ENCODE measurements at places on chromosomes 12 and 14. TPM values are rescaled to one million over a fixed set of nuclear protein-coding genes. Genes with fewer than 3 reads are reported as not detected.
A peak's percentile ranks its signal among the peaks of the same experiment; 100 is the strongest.

DNA sequence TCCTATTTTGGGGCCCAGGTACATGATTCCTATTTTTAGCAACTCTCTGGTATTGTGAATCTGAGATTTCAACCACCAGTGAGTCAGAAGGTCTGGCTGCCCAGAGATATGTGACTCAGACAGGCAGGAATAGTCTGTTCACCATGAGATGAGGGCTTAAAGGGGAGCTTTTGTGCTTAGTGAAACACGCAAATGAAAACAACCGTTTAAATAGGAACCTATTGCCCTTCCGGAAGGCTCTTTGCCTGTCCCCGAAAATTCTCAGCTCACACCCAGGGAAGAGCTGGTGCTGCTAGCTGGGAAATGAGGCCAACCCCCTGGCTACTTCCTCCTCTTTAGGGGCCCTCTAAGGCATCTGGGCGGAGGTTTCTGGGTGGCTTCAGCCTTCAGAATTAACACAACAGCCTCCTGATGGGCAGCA lies 283.6 kb downstream of the CACNA1C start:
- peak overlapping the region; percentile 79 for H3K27ac ChIP-seq
- no peak overlapping the region for H3K4me3 ChIP-seq
- no peaks in the 10 kb centered on the region for H3K27me3 ChIP-seq
- H3K36me3 ChIP-seq: no peaks in the 10 kb centered on the region
- no peaks in the 10 kb centered on the region for H3K4me1 ChIP-seq
- DNase-seq: peak; percentile 28

- DNase-seq: no peak
- H3K4me3 ChIP-seq: peak overlapping the region; percentile 12
- peaks cover 14% of the 10 kb centered on the region for H3K27me3 ChIP-seq
- H3K36me3 ChIP-seq: no peaks in the 10 kb centered on the region
- peaks cover 75% of the 10 kb centered on the region for H3K4me1 ChIP-seq
- H3K27ac ChIP-seq: peak overlapping the region; percentile 89
Measured at GRCh38 chr12:54046809-54047159, 6.9 kb upstream of the HOXC4 start.

DNA sequence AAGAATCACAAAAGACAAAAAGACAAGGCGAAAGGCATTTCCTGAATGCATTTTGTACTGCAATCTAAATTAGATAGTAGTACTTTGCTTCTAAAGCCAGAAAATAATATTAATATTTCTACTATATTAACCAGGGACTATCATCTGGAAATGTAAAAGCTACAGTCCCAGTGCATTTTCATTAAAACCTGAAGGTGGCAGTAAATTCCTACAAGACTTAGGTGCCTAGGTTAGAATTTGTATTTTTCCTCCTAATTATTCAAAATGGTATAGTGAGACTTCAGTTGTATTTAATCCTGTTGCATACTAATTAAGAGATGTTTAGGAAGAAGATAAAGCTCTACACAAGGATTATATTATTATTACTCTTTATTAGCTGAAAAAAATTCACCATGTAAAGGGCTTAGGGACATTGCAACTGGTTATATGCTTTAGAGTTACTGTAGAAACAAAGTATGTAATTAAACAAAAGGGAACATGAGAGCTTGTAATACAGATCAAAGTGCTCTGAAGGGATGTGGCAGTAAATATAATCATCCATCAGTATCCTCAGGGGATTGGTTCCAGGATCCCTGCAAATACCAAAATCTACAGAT lies 53.6 kb downstream of the BRMS1L start:
- H3K27me3 ChIP-seq: no peaks in the 10 kb centered on the region
- H3K36me3 ChIP-seq: no peaks in the 10 kb centered on the region
- peaks cover 13% of the 10 kb centered on the region for H3K4me1 ChIP-seq
- DNase-seq: no peak

DNA sequence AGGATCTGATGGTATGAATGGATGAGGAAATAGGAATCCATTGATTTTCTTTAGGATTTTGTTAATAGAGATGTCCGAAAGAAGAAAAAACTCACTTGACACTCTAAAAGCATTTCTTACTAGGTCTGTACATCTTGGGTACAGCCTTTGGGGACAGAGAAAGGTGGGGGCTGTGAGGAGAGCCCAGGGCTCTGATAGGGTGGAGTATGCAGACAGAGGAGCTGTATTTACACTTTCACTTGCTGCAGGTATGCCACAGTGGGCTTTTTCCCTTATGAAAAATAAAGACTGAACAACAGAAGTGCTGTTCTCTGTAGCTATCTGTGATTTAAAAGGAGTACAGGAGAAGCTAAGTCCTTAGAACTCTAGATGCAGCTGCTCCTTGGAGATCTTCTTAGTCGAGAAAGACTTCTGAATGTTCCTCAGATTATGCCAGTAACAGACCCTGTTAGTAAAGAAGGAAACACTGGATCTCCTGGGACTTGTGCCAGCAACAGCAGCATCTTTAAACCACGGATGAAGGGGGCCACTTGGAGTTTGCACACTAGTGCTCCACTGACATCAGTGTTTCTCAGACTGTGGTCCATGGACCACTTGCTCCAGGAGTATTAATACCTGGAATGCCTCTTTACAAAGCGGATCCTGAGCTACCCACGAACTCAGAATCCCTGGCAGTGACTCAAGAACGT lies 19.4 kb upstream of the RTRAF start:
- no peak overlapping the region for H3K4me3 ChIP-seq

DNA sequence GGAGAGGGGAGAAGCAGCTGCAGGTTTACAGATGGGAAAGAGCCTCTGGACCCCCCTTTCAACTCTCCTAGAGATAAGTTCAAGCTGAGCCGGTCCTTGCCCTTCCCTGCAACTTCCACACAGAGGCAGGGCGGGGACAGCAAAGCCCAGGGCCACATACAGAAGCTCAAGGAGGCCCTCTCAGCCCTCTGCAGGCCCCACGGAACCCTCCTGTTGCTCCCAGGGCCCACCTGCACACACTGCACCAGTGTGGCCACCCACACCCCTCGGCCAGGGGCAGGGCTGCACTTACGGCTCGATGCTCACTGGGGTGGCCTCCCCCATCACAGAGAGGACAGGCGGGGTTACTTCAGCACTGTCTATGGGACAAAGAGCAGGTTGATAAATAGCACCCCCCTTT lies 13.0 kb upstream of the PNMA1 start:
- peak overlapping the region; percentile 77 for H3K27ac ChIP-seq
- H3K4me3 ChIP-seq: no peak overlapping the region
- no peak for DNase-seq
- H3K27me3 ChIP-seq: no peaks in the 10 kb centered on the region
- peaks cover 54% of the 10 kb centered on the region for H3K4me1 ChIP-seq

DNA sequence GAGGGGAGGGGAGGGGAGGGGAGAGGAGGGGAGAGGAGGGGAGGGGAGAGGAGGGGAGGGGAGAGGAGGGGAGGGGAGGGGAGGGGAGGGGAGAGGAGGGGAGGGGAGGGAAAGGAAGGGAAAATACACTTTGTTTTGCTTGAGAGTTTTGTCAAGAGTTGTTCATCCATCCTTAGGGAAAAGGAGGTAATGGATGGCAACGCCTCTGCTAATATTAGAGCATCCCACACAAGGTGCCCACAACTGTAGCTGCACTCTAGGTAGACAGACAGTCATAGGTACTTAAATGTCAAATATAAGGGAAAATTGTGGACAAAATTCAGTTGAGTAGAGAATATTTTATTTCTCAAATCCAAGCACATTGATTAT lies 2.5 kb upstream of the SSH1 start:
- H3K4me1 ChIP-seq: no peaks in the 10 kb centered on the region
- H3K27ac ChIP-seq: no peak overlapping the region
- no peaks in the 10 kb centered on the region for H3K27me3 ChIP-seq
- no peaks in the 10 kb centered on the region for H3K36me3 ChIP-seq
- DNase-seq: no peak

- no peak for DNase-seq
- H3K27ac ChIP-seq: no peak overlapping the region
- no peaks in the 10 kb centered on the region for H3K4me1 ChIP-seq
- no peaks in the 10 kb centered on the region for H3K27me3 ChIP-seq
- no peak overlapping the region for H3K4me3 ChIP-seq
Measured at GRCh38 chr12:62653740-62654139, 187.1 kb downstream of the MON2 start.

- H3K4me3 ChIP-seq: no peak overlapping the region
- no peak for DNase-seq
- no peak overlapping the region for H3K27ac ChIP-seq
- H3K36me3 ChIP-seq: no peaks in the 10 kb centered on the region
- no peaks in the 10 kb centered on the region for H3K27me3 ChIP-seq
Measured at GRCh38 chr12:19759227-19759626, 319.9 kb downstream of the AEBP2 start.

DNA sequence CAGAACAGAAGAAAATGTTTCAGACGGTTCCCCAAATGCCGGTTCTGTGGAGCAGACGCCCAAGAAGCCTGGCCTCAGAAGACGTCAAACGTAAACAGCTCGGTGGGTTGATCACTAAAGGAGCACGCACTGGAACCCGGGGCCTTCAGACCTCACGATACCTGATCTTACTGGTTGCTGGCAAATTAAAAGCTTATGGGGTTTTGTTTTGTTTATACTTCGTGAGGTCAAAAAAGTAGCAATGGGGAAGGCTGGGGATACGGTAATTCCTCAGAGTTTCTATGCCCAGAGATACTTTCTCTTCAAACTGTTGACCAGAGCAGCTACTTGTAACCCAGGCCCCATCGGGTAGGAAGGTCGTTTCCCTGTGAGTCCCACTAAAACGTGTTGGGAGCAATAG lies 1.7 kb downstream of the CDKN1B start:
- peak overlapping the region; percentile 100 for H3K27ac ChIP-seq
- H3K36me3 ChIP-seq: peaks cover 15% of the 10 kb centered on the region
- H3K27me3 ChIP-seq: no peaks in the 10 kb centered on the region
- DNase-seq: no peak

GRCh38 chr12:102342281-102343006 lies 137.9 kb downstream of the IGF1 start:
- no peak overlapping the region for H3K4me3 ChIP-seq
- H3K36me3 ChIP-seq: no peaks in the 10 kb centered on the region
- H3K27me3 ChIP-seq: no peaks in the 10 kb centered on the region
- no peak for DNase-seq
- H3K4me1 ChIP-seq: no peaks in the 10 kb centered on the region

DNA sequence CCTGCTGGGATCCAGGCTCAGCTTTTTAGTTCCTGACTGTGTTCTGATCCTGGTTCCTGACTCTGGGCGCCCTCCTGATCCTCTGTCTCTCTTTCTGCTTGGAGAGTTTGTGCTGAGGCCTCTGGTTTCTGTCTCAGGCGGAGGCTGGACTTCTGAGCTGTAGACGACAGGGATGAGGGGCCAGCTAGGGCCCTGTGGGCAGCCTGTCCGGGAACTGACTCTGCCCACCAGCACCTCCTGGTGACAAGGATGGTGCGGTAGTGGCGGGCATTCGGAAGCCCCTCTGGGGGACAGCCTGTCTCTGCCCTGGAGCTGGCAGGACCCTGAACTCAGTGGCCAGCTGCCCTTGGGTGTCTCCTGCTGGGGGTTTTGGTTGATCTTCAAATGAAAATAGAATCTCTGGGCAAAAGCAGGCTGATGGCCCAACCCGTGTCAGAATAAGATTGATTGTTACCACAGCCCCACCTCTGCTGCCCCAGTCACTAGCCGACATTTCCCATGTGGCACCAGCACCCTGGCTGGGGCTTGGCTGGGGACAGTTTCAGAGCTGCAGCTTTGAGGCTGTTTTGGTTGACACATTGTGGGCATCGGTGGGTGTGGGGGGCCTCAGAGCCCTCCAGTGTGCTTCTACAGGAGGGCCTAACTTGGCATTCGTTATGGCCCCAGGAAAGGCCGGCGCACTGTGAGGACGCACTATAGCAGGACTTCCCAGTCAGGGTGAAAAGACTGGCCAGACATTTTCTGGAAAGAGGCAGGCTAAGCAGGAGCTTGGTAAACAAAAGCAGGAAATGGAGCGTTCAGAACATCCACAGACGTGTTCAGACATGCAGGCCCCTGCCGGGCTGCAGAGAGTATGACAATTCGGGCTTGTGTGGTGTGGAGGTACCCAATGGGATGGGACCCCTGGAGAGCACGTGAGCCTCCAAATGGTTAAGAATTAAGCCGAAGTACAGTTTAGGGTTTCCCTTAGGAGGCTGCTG lies 16.2 kb downstream of the KRT80 start:
- no peak overlapping the region for H3K4me3 ChIP-seq
- no peak overlapping the region for H3K27ac ChIP-seq
- DNase-seq: no peak
- H3K4me1 ChIP-seq: no peaks in the 10 kb centered on the region
- no peaks in the 10 kb centered on the region for H3K36me3 ChIP-seq

- H3K4me3 ChIP-seq: no peak overlapping the region
- H3K36me3 ChIP-seq: peaks cover 12% of the 10 kb centered on the region
- no peak for DNase-seq
- no peak overlapping the region for H3K27ac ChIP-seq
Measured at GRCh38 chr14:54975856-54976255, 51.0 kb downstream of the WDHD1 start.

- no peak overlapping the region for H3K4me3 ChIP-seq
- no peaks in the 10 kb centered on the region for H3K27me3 ChIP-seq
- no peaks in the 10 kb centered on the region for H3K4me1 ChIP-seq
Measured at GRCh38 chr12:60335745-60336144, 739.9 kb downstream of the SLC16A7 start.

- H3K36me3 ChIP-seq: no peaks in the 10 kb centered on the region
- H3K27ac ChIP-seq: peak overlapping the region; percentile 13
- peaks cover 32% of the 10 kb centered on the region for H3K4me1 ChIP-seq
- peak; percentile 57 for DNase-seq
- H3K4me3 ChIP-seq: no peak overlapping the region
Measured at GRCh38 chr12:131133015-131133905, 179.6 kb downstream of the ADGRD1 start.

GRCh38 chr14:104889375-104889757 lies 24.3 kb downstream of the CEP170B start:
- H3K27me3 ChIP-seq: no peaks in the 10 kb centered on the region
- H3K36me3 ChIP-seq: peaks cover 54% of the 10 kb centered on the region
- H3K4me1 ChIP-seq: peaks cover 5% of the 10 kb centered on the region
- no peak overlapping the region for H3K4me3 ChIP-seq
- H3K27ac ChIP-seq: no peak overlapping the region
- DNase-seq: no peak

Gene STAB2
- not detected for total RNA-seq

Gene TCL1B
- not detected for total RNA-seq

Gene ZBTB42
- total RNA-seq: 5.9 TPM

Gene ZBTB25
- 14.9 TPM for total RNA-seq

Gene DPPA3
- not detected for total RNA-seq

Gene HOXC12
- 0.22 TPM for total RNA-seq

Gene SMOC1
- total RNA-seq: 13.8 TPM

Gene SLC39A5
- 1.5 TPM for total RNA-seq

Gene CD69
- 5.9 TPM for total RNA-seq
